ENCODE measurements at places on chromosomes 7 and 10.
A peak's percentile ranks its signal among the peaks of the same experiment; 100 is the strongest.

DNA sequence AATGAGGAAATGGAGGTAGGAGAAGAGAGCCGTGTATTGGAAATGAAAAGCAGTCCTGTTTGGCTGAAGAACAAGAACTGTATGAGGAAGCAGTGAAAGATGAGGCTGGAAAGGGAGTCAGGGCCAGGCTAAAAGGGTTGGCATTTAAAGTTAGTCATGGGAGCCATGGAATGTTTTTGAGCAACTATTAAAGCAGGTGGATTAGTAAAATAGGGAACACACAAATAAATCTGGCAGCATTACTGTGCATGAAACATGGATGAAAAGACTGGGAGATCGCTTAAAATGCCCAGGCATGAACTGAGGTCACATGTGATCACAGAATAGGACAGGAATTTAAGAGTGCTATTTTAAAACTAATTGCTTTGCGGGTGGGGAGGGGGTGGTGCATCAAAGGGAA, 1.4 kb upstream of the IFRD1 start:
- no peak for DNase-seq

GRCh38 chr10:86553639-86554038, 32.0 kb upstream of the WAPL start:
- no peak for DNase-seq

DNA sequence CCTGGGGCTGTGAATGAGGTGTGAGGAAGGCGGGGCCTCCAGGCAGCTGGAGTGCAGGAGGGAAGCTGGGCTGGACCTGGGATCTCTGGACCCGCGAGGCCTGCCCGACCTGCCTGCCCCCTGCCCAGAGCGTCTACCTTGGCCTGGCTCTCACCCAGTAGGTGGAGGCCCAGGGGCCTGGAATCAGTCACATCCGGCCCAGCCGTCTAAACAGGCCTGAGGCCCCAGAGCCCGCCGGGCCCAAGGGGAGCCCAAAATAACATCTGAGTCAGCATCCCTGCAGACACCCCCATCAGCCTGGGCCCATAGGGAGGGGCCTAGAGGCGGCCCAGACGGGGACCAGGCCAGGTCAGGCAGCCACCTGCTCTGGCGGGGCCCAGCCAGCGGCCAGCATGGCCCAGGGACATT, 15.1 kb upstream of the ELN start:
- no peak for DNase-seq

DNA sequence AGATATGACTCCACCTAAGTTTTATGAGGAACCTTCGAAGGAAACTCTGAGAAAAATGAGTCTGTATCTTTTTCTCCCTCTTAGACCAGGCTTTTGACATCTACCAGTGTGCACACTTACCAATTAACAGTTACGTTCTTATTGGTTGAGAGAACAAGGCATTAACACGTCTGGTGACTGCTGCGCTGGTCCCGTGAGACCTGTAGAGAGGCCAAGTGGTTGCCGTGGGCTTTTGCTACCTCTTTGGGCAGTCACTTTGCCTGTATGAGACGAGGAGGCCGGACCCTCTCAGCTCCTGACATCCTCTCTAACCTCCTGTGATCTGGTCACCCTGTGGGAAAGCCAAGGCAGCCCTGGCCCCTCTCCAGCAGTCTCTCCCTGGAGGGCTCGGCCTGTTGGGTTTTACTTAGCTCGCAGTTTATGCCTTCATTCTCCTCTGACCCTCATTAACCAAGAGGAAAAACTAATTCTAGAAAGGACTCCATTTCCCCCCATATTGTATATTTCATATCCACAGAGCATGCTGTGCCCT, 513.9 kb upstream of the GALNT17 start:
- no peak for DNase-seq

- no peak for DNase-seq
Measured at GRCh38 chr7:3738964-3739363, 437.9 kb downstream of the SDK1 start.

GRCh38 chr10:119737823-119738222, 12.0 kb downstream of the INPP5F start:
- DNase-seq, result peak; percentile 22

GRCh38 chr7:106819546-106819945, 45.5 kb upstream of the PIK3CG start:
- DNase-seq, result no peak

DNA sequence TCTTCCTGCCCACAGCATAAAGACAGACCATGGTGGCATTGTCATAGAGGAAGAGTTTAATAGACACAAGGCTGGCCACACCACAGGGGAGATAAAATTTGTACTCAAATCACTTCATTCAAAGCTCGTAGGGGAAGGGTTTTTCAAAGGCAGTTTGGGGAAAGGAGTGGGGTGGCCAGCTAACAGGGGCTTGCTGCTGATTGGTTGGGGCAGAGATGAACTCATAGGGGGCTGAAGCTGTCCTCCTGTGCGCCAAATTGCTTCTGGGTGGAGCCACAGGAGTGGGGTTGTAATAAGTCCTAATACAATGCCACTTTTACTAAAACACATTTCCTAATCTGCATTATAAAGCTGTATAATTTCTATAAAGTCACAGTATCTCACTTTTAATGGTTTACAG, 22.5 kb downstream of the PDZD8 start:
- no peak for DNase-seq

- no peak for DNase-seq
Measured at GRCh38 chr7:50448823-50449222, 1.3 kb downstream of the FIGNL1 start.

DNA sequence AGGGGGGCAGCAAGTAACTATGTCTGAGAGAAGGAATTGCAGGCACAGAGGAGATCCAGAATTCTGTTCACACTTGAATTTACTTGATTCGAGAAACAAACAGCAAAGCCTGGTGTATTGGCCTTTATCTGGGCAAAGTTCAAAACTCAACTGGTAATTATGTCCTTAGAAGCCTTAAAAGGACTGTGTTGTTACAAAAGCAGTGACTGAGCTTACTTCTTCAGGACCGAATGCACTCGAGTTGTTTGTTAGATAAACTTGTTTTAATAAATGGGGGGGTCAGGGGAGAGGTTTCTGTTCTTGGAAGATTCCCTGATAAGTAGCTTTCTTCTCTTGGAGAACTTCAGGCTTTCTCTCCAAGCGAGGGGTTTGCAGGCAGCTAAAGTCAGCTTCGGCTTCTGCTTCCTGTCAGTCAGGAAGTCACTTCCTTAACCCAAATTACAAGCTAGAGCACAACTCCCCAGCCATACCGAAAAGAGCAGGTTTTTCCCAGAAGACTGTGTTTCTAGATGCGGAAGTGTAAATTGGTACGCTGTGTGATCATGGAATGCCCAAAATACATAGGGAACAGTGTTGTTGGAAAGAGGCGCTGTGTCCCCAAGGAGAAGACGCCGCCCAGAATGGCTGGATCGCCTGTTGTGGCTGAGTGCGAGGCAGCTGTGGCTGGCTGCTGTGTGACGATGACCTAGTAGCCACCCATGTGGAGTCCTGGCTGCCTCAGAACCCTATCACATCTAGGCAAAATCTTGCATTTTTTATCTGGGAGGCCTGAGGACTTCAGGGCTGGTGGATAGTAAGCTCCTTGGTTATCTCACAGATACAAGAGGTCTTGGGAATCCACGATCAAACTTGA, 110.4 kb downstream of the TCF7L2 start:
- no peak for DNase-seq

DNA sequence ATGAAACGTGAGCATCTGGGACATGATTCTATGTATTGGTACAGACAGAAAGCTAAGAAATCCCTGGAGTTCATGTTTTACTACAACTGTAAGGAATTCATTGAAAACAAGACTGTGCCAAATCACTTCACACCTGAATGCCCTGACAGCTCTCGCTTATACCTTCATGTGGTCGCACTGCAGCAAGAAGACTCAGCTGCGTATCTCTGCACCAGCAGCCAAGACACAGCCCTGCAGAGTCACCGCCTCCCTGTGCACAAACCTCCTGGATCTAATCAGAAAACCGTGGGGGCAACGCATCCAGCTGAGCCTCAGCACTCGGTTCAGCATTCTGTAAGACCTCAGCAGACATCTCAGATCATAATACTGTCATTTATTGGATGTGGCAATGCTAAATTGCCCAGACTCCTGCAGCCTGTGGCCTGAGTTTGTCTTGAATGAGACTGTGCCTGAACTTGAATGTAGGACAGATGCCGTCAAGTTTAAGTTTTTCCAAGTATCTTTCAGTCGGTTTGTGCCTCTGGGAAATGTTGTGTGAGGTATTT, 41.5 kb upstream of the PRSS58 start:
- DNase-seq, result no peak

DNA sequence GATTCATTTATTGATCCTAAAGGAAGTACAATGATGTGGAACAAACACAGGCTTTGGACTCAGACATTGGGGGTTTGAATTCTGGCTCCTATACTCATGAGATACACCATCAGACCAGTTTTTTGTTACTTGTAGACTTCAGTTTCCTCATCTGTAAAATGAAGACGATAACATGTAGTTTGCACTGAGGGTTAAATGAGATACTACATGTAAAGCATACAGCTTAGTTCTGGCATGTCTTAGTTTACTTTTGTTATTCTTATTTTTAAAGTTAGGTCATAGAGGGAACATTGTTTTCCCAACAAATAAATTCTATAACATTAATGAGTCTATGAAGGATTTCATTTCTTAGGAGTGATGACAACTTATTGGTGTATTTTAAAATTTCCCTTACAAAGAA, 183.5 kb upstream of the FAM3C start:
- DNase-seq, result no peak

- DNase-seq, result no peak
Measured at GRCh38 chr10:129779126-129780111, 184.7 kb downstream of the EBF3 start.

GRCh38 chr10:76251841-76252671, 820.6 kb downstream of the LRMDA start:
- no peak for DNase-seq

DNA sequence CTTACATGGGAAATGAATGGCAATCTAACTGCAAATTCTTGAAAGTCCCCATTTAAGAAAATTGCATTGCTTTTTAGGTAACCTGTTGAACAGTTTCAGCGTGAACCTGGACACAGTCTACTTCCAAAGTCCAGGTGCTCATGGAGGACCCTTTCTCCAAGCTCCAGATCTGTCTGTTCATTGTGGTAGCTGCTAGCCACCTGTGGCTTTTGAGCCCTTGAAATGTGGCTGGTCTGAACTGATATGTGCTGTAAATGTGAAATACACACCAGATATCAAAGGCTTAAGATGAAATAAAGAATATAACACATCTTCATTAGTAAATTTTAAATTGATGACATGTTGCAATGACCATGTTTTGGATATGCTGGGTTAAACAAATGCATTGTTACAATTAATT, 4.2 kb downstream of the CACNB2 start:
- DNase-seq, result no peak

DNA sequence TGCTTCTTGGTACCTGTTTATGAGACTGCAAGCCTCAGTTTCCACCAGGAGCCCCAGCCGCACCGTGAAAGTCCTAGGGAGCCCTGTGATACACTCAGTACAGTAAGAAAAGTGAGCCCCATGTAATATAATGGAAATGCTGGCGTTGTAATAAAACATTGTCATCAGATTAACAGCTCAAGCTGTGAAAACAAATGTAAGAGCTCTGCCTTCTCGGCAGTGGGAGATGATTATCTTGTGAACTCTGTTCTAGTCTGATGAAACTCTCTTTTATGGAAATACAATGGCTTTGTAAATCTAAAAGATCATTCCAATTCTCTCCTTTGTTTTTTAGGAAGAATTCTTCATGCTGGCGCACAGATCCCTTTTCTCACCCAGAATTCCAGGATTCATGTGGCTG, 299.9 kb downstream of the ABCA13 start:
- no peak for DNase-seq

DNA sequence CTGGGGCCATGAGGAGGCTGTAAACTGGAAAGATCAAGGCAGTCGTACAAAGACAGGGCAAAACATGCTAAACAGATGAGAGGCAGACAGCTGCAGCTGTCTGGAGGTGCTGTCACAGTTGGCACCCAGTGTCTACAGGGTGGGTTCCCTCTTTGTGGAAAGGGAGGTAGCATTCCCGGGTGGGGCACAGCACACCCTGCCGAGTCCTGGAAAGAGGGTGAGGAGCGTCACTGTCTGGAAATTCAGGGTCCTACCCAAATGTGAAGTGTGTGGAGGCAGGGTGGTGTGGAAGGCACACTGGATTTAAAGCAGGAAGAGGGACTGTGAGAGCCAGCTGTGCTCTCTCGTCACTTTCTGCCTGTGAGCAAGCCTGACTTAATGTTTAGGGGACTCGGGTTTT, 356.2 kb downstream of the SDK1 start:
- no peak for DNase-seq

DNA sequence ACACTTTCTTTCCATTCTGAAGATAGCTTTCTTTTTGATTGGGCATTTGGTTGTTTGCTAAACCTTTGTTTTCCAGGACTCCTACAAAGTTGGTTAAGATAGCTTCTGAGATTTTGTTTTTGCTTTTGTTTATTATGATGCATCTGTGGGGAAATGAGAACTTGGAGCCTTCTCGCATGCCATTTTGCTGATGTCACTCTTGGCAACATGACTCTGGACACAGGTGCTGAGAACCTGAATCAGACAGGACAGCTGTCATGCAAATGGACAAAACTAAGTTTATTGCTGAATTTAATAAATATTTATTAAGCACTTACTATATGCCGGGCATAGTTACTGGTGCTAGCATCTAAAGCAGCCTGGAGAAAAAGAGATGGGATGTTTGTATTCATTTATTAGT, 274.1 kb downstream of the ZEB1 start:
- no peak for DNase-seq

GRCh38 chr10:62084451-62084850, 183.0 kb downstream of the ARID5B start:
- DNase-seq, result no peak

- no peak for DNase-seq
Measured at GRCh38 chr10:5958077-5958476, 19.3 kb downstream of the IL15RA start.

GRCh38 chr7:152675759-152676636, at the start of gene XRCC2:
Gene XRCC2, minus strand, starts transcription at chr7:152676141. Its CDS starts 62 bp downstream, at chr7:152676079.
- peak; percentile 92 for DNase-seq

DNA sequence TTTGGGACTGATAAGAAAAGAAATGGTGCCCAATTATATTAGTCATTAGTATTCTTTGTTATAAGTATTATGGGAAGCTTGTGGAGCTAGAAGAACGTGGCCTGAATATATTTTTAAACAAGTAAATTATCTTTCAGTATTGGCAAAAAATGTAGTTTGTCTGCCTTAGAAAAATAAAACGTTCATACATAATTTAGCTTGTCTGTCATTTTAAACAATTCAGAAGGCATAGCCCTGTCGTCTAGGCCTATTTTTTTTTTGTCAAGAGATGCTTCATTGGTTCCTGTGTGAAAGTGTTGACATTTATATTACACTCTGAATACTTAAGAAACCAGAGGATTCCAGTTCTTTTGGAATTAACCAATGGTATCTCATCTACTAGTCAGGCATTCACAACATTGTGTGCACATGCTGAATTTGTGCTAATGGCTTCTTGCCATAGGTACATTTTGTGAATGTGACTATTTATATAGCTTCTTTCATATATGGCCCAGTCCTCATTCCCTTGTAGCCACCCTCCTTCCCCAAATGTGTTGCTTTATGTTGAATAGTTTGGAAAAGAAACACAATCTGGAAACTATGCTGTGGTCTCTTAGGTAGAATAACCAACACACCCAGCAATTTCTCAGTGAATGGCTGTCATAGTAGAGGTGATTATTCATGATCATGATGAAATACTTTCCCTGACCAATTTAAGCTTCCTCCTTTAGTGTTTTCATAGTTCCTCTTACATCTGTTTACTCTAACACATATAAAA, 435.8 kb downstream of the EXOC4 start:
- no peak for DNase-seq

- DNase-seq, result no peak
Measured at GRCh38 chr7:149838992-149839408, 825 bp downstream of the ZNF862 start.

Measured in stimulated activated CD4-positive, alpha-beta T cell treated with anti-CD3 and anti-CD28 coated beads, Interleukin-1b, Interleukin-23, amount 100 ng/mL, for 48 hours (primary cell).